Adrenal gland (tissue), 19 donors: ENCODE measurements at places on chromosomes 2 and 18. TPM values are rescaled to one million over a fixed set of nuclear protein-coding genes. Genes with fewer than 3 reads are reported as not detected.

GRCh38 chr18:56289381-56289780 is 349.0 kb downstream of the TXNL1 start:
- DNase-seq = no peak

DNA sequence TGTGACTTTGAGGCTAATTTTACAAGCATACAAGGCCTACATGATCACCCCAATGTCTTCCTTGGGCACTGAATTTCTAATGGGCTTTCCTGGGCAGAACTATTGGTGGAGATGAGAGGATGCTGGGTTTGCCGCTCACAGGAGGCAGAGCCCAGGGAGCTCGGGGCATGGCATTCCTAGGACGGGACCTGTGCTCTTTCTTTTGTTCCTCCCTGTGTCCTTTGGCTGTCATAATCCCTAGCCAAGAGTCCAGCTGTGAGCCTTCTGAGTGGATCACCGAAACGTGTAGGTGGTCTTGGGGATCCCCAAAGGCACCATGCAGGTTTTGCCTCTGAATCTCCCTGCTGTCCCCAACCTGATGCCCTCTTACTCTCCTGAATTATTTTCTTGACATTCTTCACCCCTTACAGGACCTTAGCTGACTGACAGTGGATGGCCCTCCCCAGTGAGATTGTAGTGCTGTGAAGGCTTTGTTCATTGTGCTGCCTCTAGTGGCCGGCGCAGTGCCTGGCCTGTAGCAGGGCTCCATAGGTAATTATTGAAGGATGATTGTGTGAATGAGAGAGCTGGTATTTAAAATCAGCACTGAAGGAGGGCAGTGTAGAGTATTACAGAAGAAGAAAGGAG is 221.9 kb downstream of the ZNF407 start:
- DNase-seq = no peak

GRCh38 chr18:60987963-60988362 is 345.3 kb upstream of the CDH20 start:
- DNase-seq = no peak

DNA sequence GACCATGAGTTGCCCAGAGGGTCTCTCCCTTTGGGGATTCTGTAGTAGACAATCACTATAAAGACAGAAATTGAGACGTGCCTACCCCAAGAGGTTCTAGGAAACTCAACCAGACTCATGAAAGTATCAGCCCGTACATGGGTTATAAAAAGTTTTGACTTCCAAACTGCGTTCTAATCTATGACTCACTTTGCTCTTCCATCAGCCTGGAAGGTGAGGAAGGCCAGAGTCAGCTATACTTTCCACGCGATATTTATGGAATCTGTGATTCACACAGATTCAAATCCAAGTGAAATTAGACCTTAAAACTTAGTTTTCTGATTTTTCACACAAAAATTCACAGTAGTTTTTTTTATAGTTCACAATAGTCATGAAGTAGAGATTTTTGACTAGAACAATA is 7.7 kb upstream of the LYPD1 start:
- no peak for DNase-seq

- DNase-seq = no peak
These were observed 20.8 kb upstream of the SOS1 start for GRCh38 chr2:39141334-39142271.

DNA sequence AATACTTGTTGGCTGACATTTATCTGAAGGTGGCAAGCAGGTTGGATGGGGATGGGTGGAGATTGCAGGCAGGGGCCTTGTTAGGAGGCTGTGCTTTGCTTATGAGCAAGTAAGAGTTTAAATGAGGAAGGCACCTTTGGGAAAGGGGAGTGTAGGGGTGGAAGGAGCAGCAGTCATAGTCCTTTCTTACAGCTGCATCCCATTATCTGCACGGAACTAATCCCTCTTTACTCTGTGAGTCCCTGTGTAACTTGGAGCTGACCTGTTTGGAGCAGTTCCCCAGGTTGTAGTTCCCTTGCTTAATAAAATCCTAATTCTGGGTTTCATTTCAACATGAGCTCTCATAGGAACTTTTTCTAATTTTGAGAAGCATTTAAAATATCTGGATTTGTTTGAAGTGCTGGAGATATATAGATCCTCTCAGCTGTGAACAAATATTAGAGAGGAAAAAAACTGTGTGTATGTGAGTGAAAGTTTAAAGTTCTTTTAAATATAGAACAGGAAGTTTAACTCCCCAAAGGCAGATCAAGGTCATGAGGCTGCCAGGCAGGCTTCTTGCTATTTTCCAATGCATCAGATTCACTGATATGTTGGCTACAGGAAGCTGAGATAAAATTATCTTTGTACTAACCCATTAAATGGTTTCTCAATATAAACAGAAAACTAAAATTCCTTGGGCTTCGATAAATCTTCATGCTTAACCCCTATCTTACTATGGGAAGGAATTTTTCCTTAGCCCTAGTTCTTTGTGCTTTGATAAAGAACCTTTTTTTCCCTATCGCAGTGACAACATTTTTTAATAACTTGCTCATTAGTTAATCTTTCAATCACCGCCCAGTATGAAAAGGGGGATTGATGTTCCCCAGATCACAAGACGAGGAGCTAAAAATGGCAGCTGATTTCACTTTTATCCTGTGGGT is 104.6 kb upstream of the EML6 start:
- DNase-seq = peak; percentile 60

DNA sequence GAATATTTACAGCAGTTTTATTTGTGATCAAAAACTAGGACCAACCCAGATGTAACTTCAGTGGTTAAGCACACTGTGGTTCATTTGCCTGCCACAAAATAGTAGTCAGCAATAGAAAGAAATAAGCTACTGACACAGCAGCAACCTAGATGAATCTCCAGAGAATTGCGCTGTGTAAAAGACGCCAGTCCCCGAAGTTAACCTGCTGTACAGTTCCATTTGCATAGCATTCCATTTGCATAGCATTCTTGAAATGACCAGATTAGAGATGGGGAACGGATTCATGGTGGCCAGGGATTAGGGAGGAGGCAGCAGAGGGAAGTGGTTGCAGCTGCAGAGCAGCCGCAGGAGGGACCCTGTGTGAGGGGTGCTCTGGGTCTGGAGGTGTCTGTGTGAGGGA is 39.3 kb upstream of the NFATC1 start:
- no peak for DNase-seq

Gene ASB18
- not detected for total RNA-seq

DNA sequence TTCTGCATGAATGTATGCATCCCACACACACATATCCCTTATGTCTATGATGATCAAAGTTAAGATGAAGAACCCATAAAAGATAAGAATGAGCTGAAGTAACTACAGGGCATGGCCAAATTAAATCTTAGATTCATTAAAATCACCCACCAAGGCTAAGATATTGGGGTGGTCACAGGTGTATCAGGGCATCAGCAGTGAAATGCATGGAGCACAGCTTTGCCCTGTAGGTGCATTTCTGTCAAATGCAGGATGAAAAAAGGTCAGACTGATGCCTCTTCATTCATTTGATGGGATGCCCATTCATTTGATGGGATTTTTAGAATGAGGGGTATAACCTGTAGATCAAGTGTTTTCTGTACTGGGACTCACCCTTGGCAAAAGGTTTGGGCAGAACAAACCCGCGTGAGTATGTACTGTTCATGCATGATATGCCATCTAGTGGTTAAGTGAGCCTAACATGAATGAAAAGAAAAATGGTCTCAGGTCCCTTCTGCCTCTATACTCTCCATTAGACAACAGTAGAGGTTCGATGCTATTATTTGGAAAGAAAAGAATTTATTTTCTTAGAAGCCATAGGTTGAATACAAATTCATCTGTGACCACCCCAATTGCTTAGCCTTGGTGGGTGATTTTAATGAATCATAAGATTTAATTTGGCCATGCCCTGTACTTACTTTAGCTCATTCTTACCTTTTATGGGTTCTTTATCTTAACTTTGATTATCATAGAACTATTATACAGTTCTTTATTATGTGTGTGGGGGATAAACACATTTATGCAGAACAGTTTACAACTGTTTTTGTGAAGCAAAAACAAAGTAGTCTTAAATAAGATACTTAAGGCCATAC is 43.2 kb upstream of the NOSTRIN start:
- peak; percentile 48 for DNase-seq

DNA sequence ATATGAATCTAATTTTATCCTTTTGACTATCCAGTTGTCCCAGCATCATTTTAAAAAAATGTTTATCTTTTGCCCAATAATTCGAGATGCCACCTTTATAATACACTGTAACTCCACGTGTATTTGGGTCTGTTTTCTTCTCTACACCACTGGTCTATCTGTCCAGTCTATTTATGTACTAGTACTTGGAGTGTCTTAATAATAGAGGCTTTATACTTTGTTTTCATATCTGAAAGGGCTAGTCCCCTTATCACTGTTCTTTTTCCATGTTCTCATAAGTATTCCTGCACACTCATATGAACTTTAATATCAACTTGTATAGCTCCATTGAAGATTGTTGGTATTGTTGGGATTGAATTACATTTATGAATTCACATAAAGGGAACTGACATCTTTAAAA is 101.1 kb upstream of the RMP24 start:
- no peak for DNase-seq

Gene SNORC
- 1.0 TPM for total RNA-seq

GRCh38 chr2:100011272-100011731 is 131.1 kb downstream of the AFF3 start:
- DNase-seq = no peak

DNA sequence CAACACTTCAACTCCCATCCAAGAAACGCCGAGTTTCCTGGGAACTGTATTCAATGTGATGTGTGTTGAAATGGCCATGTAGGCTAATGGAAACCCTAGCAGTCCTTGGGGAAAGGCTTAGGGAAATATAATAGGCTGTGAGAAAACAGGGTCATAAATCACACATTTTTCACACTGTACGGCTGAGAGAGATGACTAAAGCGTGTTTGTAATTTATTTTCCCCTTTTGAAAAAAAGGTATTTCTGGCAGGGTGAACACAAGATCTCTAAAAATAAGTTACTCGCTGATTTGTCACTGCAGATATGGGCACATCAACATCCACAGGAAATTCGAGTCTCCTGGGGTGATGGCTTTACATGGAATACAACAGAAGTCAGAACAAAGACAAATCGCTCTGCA is 109.6 kb upstream of the ST6GAL2 start:
- DNase-seq = no peak

Gene MARCO
- 141 TPM for total RNA-seq

- peak; percentile 37 for DNase-seq
These were observed 86.2 kb downstream of the METTL8 start for GRCh38 chr2:171347591-171348032.

GRCh38 chr2:187477051-187477450 is 29.0 kb upstream of the CALCRL start:
- DNase-seq = no peak

DNA sequence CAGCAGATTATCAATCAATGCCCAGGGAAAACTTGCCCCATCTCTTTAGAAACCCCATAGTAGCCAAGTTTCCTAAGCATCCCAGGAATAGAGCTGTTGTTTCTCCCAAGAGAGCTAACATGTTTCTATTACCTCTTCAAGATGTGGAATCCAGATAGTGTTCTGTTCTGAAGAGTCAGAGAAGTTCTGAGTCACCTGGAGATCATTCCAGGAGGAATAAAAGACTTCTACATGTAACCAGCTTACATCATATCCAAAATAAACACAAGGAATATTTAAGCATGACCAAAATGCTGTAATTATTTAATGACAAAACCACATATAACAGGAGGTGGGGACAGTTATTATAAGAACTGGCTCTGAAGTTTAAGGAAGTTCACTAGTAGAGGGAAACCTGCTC is 51.0 kb upstream of the GORASP2 start:
- no peak for DNase-seq
